ENCODE measurements at places on chromosomes 7 and 10. TPM values are rescaled to one million over a fixed set of nuclear protein-coding genes. Genes with fewer than 3 reads are reported as not detected.

CPED1 gene
- 11.8 TPM for total RNA-seq

AGBL3 gene
- 10.0 TPM for total RNA-seq

DNA sequence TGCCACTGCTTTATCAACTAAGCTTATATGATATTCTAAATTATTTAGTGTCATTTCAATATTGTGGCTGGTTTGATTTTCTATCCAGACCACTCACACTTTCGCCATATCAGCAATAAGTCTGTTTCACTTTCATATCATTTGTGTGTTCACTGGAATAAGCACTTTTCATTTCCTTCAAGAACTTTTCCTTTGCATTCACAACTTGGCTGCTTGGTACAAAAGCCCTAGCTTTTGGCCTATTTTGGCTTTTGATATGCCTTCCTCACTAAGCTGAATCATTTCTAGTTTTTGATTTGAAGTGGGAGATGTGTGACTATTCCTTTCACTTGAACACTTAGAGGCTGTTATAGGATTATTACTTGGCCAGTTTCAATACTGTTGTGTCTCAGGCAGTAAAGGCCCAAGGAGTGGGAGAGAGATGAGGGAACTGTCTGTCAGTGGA lies 120.9 kb upstream of the NAMPT start:
- no peak for DNase-seq

GRCh38 chr7:1713502-1714484 lies 43.7 kb downstream of the ELFN1 start:
- peak; percentile 92 for DNase-seq

- DNase-seq: no peak
Measured at GRCh38 chr7:119925581-119926289, 347.2 kb upstream of the KCND2 start.

CDC14C gene
- 3.8 TPM for total RNA-seq

ZNF786 gene
- total RNA-seq: 8.8 TPM
